ENCODE measurements at places on chromosomes 16 and 17. TPM values are rescaled to one million over a fixed set of nuclear protein-coding genes. Genes with fewer than 3 reads are reported as not detected.

Gene PDILT
- not detected for total RNA-seq

Gene DPEP3
- total RNA-seq, result not detected

Gene TPSG1
- total RNA-seq, result not detected

Gene ADORA2B
- 12.5 TPM for total RNA-seq

Gene STH
- total RNA-seq, result not detected

Gene POLR3K
- total RNA-seq, result 10.3 TPM

Gene E4F1
- 32.5 TPM for total RNA-seq

Gene RNF166
- total RNA-seq, result 19.5 TPM

Gene STX1B
- under 0.01 TPM for total RNA-seq

Gene WBP2
- 15.9 TPM for total RNA-seq

Gene CYTH1
- 33.4 TPM for total RNA-seq

Gene PPM1E
- total RNA-seq, result not detected

Gene ELMO3
- 0.72 TPM for total RNA-seq

Gene TUBG1
- total RNA-seq, result 30.2 TPM

Gene RMI2
- 7.1 TPM for total RNA-seq

Gene ZNF597
- total RNA-seq, result 2.5 TPM

Gene PDIA2
- total RNA-seq, result 0.28 TPM

Gene HSD3B7
- 4.1 TPM for total RNA-seq

Gene MLLT6
- total RNA-seq, result 23.8 TPM

Gene USH1G
- total RNA-seq, result not detected

Gene KRT32
- not detected for total RNA-seq

Gene CCDC92B
- total RNA-seq, result not detected

Gene TPPP3
- total RNA-seq, result 0.28 TPM

Gene ABCC11
- 0.09 TPM for total RNA-seq

Gene SNX20
- total RNA-seq, result not detected

Gene CHTF8
- 63.2 TPM for total RNA-seq

Gene HOXB3
- 9.1 TPM for total RNA-seq

Gene AMZ2
- 44.2 TPM for total RNA-seq

Gene CDC27
- 152 TPM for total RNA-seq

Gene FOXF1
- total RNA-seq, result 0.66 TPM

Gene CIBAR2
- total RNA-seq, result not detected

Gene OSGIN1
- total RNA-seq, result 1.1 TPM

Data from endothelial cell of coronary artery (primary cell).